ENCODE measurements at places on chromosomes 1 and 21.

DNA sequence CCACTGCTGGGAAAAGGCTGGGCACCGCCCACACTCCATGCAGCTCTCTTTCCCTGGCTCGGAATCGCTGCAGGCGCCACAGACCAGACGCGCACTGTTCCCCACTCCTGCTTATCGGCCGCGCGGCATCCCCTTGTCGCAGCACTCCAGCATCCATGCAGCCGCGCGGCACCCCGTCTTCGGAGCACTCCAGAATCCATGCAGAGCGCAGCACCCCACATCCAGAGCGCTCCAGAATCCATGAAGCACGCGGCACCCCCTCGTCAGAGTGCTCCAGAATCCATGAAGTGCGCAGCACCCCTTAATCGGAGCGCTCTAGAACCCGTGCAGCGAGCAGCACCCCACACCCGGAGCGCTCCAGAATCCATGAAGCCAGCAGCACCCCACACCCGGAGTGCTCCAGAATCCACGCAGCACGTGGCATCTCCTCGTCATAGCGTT lies 9.5 kb downstream of the TFF3 start:
- no peak for DNase-seq

GRCh38 chr21:42340187-42341050 lies 10.4 kb downstream of the TFF2 start:
- no peak for DNase-seq

DNA sequence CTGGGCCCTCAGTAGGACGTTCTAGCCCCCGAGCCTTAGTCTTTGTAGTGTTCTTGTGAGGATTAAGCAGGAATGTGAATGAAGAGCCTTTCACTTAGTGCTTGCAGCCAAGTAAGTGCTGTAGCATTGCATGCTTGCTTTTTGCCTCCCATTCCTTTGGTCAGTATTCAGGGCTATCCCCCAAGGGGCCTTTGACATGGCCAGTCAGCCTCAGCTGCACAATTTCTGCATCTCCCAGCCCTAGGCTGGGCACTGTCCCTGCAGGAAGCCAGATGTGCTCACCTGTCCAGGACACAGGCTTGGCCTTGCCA lies 30.5 kb downstream of the SOX13 start:
- no peak for DNase-seq

DNA sequence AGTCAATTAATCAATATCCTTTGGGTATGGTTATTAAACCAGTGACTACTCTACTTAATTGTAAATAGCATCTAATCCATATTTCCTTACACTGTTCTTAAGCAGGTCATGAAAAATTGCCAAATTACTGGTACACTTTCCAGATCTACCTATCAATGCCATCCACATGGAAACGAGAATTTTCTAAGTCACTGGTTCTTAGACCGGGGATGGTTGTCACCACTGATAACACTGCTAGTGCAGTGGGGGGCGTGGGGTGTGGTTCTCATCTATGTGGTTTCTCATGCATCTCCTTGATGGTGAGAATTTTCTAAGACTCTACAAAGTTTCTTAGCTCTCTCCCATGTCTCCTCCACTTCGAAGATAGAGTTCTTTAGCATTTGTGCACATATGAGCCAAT lies 63.7 kb upstream of the COG2 start:
- no peak for DNase-seq

GRCh38 chr1:64906447-64906846 lies 59.9 kb downstream of the JAK1 start:
- DNase-seq: no peak

- DNase-seq: peak; percentile 81
Observed at GRCh38 chr1:35577071-35577998, 4.2 kb downstream of the TFAP2E start.

DNA sequence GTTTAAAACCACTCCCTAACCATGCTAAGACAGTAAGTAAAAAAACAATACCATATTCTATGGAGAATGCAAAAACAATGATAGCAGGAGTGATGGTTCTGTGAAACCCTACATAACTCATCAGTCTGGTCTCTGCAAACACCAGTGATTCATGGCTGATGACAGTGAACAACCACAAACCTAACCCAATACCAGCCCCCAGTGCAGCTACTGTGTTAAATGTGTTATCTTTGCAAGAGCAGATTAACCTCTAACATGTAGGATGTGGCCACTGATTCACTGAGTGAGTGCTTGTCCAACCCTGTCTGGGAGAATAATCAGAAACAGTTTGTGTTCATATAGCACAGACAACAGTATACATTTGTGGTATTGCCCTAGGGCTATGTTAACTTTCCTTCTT lies 100.2 kb upstream of the COG2 start:
- peak; percentile 4 for DNase-seq

- no peak for DNase-seq
Observed at GRCh38 chr1:214670098-214670497, 67.1 kb downstream of the CENPF start.

DNA sequence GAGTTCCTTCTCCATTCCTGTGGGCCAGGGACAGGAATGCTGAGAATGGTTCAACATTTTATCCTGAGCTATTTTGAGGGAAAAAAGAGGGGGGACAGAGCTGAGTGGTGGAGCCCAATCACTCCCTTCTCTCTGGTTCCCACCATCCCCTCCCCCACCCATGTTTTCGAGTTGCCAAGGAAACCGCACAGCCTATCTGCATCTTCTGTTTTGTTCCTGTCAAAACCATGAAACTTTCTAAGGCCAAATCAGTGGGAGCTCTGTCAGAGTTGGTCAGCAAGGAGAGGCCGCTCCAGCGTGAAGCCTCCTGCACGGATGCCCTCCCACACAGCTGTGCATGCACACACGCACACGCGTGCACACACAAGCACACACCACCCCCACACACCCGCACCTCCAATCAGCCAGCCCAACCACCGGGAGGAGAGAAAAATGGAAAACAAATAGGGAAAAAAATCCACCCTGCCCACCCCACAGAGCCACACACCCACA lies 54.5 kb upstream of the ATP2B4 start:
- no peak for DNase-seq

GRCh38 chr1:61887931-61888564 lies 145.8 kb downstream of the PATJ start:
- no peak for DNase-seq

DNA sequence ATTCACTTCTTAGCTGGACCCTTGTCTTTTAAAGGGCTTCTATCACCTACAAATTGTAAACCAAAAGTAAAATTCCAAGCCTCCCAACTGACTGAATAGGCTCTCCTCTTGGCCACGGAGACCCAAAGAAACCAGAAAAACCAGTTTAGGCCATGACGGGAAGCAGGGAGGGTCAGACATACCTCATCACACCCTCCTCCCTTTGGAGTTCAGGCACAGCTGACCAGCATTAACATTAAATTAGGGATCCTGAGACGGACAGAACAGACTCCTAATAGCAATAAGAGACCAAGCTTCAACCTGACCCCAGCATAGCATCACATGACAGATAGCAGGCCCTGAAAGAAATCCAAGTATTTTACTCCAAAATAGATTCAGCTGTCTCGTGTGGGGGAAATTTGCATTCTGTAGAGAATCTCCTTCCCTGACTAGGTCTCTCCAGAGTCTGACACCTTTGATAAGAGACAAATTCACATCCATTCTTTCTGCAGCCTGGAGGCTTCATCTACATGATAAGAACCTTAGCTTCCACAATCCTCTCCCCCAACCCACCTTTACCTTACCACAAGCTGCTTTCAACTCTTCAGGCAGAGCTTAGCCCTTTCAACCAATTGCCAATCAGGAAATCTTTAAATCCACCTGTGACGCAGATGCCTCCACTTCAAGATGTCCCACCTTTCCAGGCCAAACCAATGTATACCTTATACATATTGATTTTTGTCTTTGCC lies 177.1 kb upstream of the RAB4A start:
- DNase-seq: no peak

DNA sequence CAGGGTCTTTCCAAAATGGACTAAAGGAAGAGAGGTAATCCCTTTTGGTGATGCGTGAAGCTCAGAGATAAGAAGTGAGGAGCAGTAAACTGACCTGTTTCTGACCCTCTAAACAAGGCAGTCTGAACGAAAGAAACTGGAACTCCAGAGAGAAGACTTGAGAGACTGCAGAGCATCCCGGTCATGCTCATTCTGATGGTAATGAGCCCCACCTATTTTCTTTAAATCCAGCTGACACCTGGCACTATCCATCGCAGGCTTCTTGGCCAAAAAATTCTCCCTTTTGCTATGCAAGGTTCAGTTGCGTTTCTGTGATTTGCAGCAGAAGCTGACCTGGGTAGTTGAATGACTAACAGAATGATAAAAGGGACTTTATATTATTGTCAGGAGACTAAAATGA lies 105.9 kb upstream of the KCNK2 start:
- no peak for DNase-seq

DNA sequence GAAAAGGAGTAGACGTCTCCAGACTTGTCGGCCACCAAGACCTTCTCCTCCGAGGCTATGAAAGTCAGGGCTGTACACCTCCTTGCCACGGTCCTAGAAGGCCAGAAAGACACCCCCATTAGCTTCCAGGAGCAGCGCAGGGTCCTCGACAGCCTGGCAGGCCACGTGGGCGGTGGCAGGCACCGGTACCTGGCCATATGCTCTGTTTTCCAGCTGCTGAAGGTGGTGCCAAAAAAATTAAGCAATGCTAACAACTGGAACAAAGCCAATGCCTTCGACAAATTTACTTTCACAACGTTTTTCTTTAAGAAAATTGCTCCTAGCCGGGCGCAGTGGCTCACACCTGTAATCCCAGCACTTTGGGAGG lies 15.9 kb downstream of the WDR4 start:
- no peak for DNase-seq

GRCh38 chr1:18340158-18340764 lies 140.5 kb upstream of the KLHDC7A start:
- no peak for DNase-seq

GRCh38 chr1:226608699-226609505 lies 60.3 kb downstream of the STUM start:
- peak; percentile 4 for DNase-seq

DNA sequence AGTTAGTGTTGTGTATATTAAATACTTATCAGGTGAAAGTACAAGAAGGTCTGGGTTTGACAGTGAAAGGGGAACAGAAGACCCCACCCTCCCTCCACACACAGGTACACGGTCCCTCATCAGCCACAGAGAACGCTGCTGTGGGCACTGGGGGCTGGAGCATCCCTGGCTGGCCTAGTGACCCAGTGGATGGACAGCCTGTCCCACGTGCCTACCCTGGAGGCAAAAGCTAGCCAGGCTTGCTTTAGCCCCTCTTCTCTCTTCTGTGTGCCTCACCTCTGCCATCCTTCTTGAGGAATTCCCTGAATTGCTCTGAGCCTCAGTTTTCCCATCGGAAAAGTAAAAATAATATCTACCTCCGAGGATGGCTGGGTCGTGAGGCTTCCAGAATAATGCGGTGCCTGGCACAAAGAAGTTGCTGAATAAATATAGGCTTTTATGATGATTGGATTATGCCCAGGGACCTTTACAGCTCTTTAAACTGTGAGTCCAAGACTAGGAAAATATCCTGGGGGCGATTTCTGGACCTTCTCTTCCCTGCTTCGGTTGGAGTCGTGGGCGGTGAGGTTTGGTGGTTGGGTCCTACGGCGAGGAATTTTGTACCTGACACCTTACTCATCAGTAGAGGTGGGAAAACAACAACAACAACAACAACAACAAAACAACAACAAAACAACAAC lies 918 bp downstream of the IFNLR1 start:
- DNase-seq: no peak

- no peak for DNase-seq
Observed at GRCh38 chr1:243482141-243483022, 226.5 kb downstream of the SDCCAG8 start.
